ENCODE measurements at places on chromosomes 4 and X.

DNA sequence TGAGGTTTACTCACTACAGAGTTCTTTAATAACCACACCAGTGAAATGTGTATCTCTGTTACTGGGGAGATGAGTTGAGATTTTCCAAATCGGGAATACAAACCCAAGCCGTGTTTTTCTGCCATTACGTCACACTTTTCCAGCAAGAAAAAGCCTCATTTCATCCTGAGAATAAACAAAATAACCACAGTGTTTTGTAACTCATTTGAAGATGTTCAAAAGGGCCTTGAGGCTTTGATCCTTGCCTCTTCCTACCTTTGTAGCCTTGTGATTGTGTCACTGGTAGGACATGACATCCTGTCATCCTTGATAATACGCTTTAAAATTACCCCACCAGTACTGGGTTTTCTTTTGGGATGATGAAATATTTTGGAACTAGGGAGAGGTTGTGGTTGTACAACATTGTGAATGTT is 2.9 kb downstream of the USP11 start:
- H3K36me3 ChIP-seq, result peaks cover 17% of the 10 kb centered on the region
- peak overlapping the region; percentile 11 for H3K27ac ChIP-seq
- peak overlapping the region; percentile 65 for H3K4me3 ChIP-seq

DNA sequence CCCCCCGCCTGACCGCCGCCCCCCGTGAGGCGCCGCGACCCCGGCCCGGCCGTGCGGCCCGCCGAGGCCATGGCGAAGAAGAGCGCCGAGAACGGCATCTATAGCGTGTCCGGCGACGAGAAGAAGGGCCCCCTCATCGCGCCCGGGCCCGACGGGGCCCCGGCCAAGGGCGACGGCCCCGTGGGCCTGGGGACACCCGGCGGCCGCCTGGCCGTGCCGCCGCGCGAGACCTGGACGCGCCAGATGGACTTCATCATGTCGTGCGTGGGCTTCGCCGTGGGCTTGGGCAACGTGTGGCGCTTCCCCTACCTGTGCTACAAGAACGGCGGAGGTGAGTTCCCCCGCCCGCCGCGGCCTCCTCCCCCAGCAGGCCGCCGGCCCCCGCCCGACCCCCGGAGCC is 780 bp downstream of the SLC6A8 start:
- no peaks in the 10 kb centered on the region for H3K4me1 ChIP-seq
- peaks cover 15% of the 10 kb centered on the region for H3K27me3 ChIP-seq
- no peaks in the 10 kb centered on the region for H3K36me3 ChIP-seq
- no peak for DNase-seq
- H3K27ac ChIP-seq, result no peak overlapping the region

GRCh38 chr4:3291969-3292570 is 751 bp upstream of the RGS12 start:
- H3K27me3 ChIP-seq, result peaks cover 58% of the 10 kb centered on the region
- H3K36me3 ChIP-seq, result no peaks in the 10 kb centered on the region
- H3K27ac ChIP-seq, result peak overlapping the region; percentile 77
- peaks cover 13% of the 10 kb centered on the region for H3K4me1 ChIP-seq
- peak overlapping the region; percentile 91 for H3K4me3 ChIP-seq

DNA sequence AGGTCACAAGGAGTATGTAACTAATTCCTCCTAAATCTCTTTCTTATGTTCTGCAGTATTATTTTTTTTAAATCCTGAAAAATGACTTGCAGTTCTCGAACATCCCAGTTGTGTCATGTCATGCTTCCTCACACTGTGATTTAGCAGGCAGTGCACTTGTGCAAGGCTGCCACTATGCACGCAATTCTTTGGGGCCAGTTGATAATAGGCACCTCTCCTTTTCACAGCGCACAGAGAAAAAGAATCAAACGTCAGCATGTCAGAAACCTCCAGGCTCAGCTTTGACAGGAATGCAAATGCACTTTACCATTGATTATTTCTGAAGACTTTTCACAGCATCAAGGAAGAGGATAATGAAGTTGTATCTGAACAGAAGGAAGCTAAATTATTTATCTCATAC is 62.9 kb downstream of the FGF13 start:
- DNase-seq, result no peak
- no peaks in the 10 kb centered on the region for H3K4me1 ChIP-seq
- no peak overlapping the region for H3K4me3 ChIP-seq
- H3K27ac ChIP-seq, result no peak overlapping the region
- no peaks in the 10 kb centered on the region for H3K36me3 ChIP-seq

GRCh38 chr4:4426511-4427120 is 39.7 kb downstream of the NSG1 start:
- no peak overlapping the region for H3K4me3 ChIP-seq
- H3K27ac ChIP-seq, result no peak overlapping the region
- peaks cover 5% of the 10 kb centered on the region for H3K36me3 ChIP-seq
- no peaks in the 10 kb centered on the region for H3K27me3 ChIP-seq
- peaks cover 3% of the 10 kb centered on the region for H3K4me1 ChIP-seq

DNA sequence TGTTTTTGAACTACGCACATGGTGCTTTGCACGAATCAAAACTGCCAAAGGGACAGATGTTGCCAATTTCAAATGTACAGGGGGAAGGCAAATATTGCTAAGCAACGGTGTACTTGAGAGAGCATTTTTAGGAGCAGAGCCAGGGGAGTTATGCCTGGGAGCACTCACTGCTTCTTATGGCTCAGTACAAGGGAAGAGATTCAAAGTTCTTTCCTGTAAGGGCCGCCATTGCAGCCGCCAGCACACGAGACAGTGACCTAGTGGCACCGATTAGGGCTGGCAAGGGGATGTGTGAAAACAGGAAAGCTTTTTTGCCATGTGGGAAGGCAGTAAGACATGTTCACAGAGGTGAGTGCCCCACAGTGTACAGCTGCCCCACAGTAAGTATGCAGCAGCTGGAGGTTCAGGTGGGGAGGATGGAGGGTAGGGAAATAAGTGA is 133.8 kb downstream of the AFF1 start:
- no peaks in the 10 kb centered on the region for H3K27me3 ChIP-seq
- H3K4me3 ChIP-seq, result no peak overlapping the region
- DNase-seq, result no peak
- H3K4me1 ChIP-seq, result peaks cover 33% of the 10 kb centered on the region
- H3K27ac ChIP-seq, result no peak overlapping the region

DNA sequence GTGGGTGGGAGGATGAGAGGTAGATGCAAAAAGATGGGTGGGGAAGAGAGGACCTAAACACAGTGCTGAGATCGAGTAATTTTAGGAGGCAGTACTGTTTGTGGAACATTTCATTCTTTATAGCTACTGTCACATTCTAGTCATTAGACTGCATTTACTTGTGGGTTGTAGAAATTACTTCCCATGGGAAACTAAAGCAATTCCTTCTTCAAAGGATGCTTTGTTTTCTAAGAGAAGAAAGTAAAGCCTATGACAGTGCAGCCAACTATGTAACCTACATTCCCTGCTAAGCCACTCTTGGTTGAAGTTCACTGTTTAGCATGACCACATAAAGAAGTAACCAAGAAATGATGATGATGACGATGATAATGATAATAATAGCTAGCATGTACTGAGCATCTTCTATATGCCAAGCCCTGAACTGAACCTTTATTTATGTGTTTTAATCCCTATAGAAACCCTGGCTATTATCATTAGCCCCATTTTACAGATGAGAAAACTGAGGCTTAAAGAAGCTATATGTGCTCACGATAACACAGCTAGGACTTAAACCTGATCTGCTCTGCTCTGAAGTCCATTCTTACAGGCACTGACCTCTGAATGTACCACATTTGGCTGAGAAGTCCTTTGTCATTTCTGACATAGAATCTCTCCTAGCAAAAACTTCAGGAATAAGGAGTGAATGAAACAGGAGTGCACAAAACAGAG is 114.5 kb upstream of the KIT start:
- peaks cover 9% of the 10 kb centered on the region for H3K4me1 ChIP-seq
- H3K27ac ChIP-seq, result no peak overlapping the region
- no peak for DNase-seq
- no peaks in the 10 kb centered on the region for H3K36me3 ChIP-seq
- no peak overlapping the region for H3K4me3 ChIP-seq

DNA sequence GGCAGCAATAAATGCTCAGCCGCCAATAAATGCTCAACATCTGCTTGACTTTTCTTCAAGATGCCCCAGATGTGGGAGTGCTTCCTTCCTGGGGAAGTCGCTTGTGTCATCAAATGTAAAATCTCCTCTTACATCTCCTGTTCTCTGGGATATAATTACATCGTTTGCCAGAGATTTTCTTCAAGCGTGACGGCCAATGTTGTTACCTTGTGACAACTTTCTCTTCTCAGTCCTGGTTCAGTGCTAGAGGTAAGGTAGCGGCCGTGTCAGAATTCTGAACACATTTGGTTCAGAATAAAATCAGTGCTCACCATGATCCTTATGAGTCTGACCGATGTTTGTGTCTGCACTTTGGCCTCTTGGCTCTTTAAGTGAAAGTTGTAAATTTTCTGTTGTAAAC is 102.5 kb downstream of the ASMT start:
- H3K36me3 ChIP-seq, result peaks cover 10% of the 10 kb centered on the region
- H3K4me3 ChIP-seq, result no peak overlapping the region
- peak; percentile 6 for DNase-seq
- H3K27me3 ChIP-seq, result no peaks in the 10 kb centered on the region

- no peak overlapping the region for H3K4me3 ChIP-seq
- no peaks in the 10 kb centered on the region for H3K4me1 ChIP-seq
- H3K36me3 ChIP-seq, result no peaks in the 10 kb centered on the region
- no peak overlapping the region for H3K27ac ChIP-seq
- no peaks in the 10 kb centered on the region for H3K27me3 ChIP-seq
These were observed 197.0 kb upstream of the SLC7A11 start for GRCh38 chr4:138439143-138439581.

- no peaks in the 10 kb centered on the region for H3K4me1 ChIP-seq
- no peaks in the 10 kb centered on the region for H3K27me3 ChIP-seq
- H3K27ac ChIP-seq, result no peak overlapping the region
- H3K36me3 ChIP-seq, result no peaks in the 10 kb centered on the region
- no peak overlapping the region for H3K4me3 ChIP-seq
These were observed 87.3 kb upstream of the ZNF81 start for GRCh38 chrX:47749185-47749967.

DNA sequence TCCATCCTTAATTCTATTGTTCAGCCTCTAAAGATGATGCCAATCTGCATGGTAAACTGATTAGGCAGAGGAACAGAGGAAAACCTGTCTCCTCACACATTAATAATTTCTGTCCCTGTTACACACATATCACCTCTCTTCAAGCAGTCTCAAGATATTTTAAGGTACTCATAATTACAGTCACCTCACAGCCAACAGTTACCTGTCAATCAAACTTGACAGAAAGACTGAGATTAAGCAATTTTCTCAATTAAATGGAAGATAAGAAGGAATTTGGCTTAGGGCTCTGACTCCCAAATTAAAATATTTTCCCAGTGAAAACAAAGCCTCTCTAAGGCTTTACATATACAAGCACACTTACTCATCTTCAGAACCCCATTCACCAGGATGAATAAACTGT is 85.2 kb downstream of the MAPK10 start:
- H3K27ac ChIP-seq, result no peak overlapping the region
- DNase-seq, result no peak
- H3K27me3 ChIP-seq, result no peaks in the 10 kb centered on the region
- no peak overlapping the region for H3K4me3 ChIP-seq

DNA sequence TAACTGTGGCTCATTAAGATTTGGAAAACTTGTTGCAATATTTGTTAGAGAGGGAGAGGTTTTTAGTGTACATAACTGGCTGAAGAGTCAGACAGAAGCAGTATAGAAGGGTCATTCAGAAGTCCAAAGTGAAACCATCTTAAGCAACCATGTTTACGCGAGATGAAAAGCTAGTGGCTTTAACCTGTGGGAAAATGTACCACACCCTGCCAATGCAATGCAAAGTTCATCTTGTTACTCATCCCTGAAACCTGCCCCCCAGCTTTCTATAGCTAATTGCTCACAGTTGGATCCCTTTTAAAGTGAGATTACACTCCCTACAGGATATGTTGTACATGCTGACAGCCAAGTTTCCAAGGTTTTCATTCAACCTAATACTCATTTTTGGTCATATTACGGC is 96.7 kb upstream of the RAPGEF2 start:
- H3K27me3 ChIP-seq, result peaks cover 12% of the 10 kb centered on the region
- no peak for DNase-seq
- H3K4me1 ChIP-seq, result peaks cover 6% of the 10 kb centered on the region

DNA sequence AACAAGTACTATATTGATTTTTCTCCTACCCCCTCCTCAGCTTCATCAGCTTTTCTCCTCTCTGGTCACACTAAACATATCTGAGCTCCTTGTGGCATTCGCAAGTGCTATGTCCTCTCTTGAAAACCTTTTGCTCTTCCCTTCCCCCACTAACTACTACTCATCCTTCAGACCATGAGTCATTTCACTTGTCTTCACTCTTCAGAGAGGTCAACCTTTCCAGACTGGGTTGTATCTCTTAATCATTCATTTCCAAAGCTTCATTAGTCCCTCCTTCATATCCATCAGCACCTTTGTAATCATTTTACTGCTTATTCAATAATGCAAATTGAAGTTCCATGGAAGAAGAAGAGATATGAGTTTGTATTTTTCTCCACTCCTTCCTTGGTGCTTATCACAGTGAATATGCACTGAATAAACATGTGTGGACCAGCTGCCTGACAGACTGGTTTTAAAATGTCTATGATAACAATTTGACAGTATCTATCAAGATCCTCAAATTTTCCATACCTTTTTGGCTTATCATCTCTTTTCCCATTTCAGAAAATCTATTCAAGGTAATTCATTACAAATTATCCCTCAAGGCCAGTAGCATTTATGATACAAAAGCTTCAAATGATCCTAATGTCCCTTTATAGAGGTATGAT is 28.4 kb downstream of the DDX60L start:
- no peaks in the 10 kb centered on the region for H3K27me3 ChIP-seq
- peaks cover 25% of the 10 kb centered on the region for H3K4me1 ChIP-seq
- no peak for DNase-seq
- H3K27ac ChIP-seq, result peak overlapping the region; percentile 51
- H3K4me3 ChIP-seq, result no peak overlapping the region
- peaks cover 68% of the 10 kb centered on the region for H3K36me3 ChIP-seq

- H3K4me1 ChIP-seq, result peaks cover 2% of the 10 kb centered on the region
- no peak overlapping the region for H3K27ac ChIP-seq
- H3K4me3 ChIP-seq, result peak overlapping the region; percentile 58
- H3K27me3 ChIP-seq, result peaks cover 16% of the 10 kb centered on the region
- no peak for DNase-seq
- H3K36me3 ChIP-seq, result no peaks in the 10 kb centered on the region
These were observed 792 bp downstream of the ADRA2C start for GRCh38 chr4:3766785-3767569.

GRCh38 chr4:28921886-28922285 is 1798.3 kb upstream of the PCDH7 start:
- H3K27ac ChIP-seq, result no peak overlapping the region
- H3K4me3 ChIP-seq, result no peak overlapping the region
- H3K36me3 ChIP-seq, result no peaks in the 10 kb centered on the region
- no peaks in the 10 kb centered on the region for H3K4me1 ChIP-seq

GRCh38 chr4:103012551-103012950 is 7.0 kb downstream of the SLC9B1 start:
- no peak overlapping the region for H3K4me3 ChIP-seq

GRCh38 chrX:38803243-38803587 is 2.0 kb downstream of the MID1IP1 start:
- peak overlapping the region; percentile 96 for H3K4me3 ChIP-seq
- peak overlapping the region; percentile 99 for H3K27ac ChIP-seq
- H3K4me1 ChIP-seq, result peaks cover 15% of the 10 kb centered on the region
- H3K27me3 ChIP-seq, result no peaks in the 10 kb centered on the region
- DNase-seq, result peak; percentile 67
